Stimulated activated CD4-positive, alpha-beta T cell treated with anti-CD3 and anti-CD28 coated beads, Interleukin-2, amount 100 ng/mL, for 24 hours (primary cell): ENCODE measurements at places on chromosomes 16 and 17.

DNA sequence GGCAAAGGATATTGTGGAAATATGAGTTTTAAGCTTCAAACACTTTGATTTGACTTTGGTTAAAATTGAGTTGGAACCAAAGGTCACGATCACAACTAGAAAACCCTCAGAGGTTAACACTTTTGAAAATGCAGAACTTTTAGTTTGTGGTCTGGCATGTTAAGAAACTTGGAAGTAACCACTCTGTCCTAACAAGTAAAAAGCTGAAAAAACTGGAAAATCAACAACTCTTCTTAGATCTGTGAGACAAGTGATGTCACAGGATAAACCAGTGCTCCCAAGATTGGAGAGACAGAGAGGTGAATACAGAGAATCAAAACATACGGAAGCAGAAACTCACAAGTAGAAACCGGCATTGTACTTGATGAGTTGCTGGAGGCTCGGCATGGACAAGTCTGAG lies 17.4 kb downstream of the MFSD6L start:
- DNase-seq: no peak

GRCh38 chr17:5535436-5535835 lies 48.9 kb downstream of the NLRP1 start:
- no peak for DNase-seq

DNA sequence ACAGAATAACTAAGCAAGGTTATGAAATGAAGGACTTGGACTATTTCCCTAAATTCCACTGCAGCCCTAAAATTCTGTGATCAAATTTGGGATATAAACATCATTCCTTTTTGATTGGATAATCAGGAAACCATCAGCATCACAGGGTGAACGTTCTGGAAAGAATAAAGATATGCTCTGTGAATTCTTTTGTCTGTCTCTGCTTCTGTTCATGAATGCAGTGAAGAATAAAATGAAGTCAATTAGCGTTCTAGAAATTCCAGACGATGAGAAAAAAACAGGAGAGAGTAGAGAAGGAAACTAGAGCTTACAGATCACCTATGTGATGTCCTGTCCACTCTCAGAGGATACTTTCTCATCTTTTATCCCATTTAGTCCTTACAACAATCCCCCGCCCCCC lies 295.1 kb upstream of the SOX9 start:
- DNase-seq: no peak

- DNase-seq: no peak
Observed at GRCh38 chr17:71276079-71276478, 844.7 kb upstream of the SOX9 start.

DNA sequence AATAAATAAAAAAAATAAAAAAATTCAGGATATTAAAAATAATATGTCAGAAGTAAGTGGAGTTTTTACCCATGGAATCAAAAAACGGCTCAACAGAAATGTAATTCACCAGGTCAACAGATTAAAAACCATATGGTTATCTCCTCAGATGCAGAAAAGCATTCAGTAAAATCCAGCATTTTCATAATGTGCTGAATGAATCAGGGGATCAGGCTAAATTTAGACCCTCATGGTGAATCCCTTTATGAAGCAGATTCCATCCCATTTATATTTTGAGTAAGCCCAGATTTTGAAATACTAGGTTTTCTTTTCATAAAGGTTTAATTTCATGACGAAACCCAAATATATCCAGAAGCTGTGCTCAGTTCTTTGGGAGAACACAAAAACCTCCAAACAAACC lies 84.4 kb downstream of the OR1D5 start:
- DNase-seq: no peak
